ENCODE measurements at places on chromosomes 4 and X.

DNA sequence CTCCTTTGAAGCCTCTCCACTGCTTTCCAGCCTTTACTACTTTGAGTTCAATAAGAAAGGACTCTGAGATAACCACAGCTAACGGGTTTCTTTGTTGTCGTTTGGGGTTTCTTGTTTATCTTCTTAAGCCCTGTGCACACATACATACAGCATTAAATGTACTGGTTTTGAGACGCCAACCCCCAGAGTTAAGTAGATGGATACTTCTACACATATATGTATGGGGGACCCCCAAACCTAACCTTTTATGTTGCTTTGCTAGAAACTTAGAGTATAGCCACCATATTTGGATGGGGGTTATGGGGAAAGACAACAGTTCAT is 697 bp downstream of the CEP135 start:
- DNase-seq = no peak

DNA sequence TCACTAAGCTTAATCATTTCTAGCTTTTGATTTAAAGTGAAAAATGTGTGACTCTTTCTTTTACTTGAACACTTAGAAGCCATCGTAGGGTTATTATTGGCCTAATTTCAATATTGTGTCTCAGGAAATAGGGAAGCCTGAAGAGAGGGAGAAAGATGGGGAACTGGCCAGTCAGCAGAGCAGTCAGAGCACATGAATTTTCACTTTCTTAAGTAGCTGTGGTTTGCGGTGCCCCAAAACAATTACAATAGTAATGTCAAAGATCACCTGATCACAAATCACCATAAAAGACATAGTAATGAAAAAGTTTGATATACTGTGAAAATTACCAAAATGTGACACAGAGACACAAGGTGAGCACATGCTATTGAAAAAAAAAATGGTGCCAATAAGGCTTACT is 45.5 kb downstream of the CENPC start:
- DNase-seq = no peak

DNA sequence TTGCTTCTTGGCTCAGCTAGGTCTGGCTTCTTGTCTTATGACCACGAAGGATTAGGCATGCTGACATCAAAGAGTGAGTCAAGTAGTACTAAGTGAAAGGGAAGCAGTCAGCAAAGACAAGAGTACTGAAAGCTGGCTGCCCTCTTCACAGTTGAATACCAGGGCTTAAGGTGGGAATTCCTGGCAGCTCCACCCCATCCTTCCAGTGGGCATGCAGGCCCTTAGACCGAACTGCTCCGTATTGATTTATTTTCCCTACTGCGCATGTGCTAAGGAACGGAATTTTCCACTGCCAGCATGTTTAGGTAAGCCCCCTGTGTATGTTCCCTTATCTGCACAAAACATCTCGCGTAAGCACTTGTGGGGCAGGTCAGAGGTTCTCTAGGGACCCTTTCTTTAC is 2320.1 kb downstream of the ARAP2 start:
- no peak for DNase-seq

- no peak for DNase-seq
Measured at GRCh38 chr4:12487000-12487399, 997.1 kb downstream of the RAB28 start.

GRCh38 chr4:90888571-90888970 is 761.4 kb downstream of the CCSER1 start:
- no peak for DNase-seq

GRCh38 chrX:107448625-107448997 is 841 bp upstream of the FRMPD3 start:
- no peak for DNase-seq

GRCh38 chr4:8652181-8653078 is 59.9 kb downstream of the CPZ start:
- no peak for DNase-seq

GRCh38 chr4:145285928-145286327 is 105.5 kb upstream of the OTUD4 start:
- no peak for DNase-seq
